ENCODE measurements at places on chromosomes 16 and 17. TPM values are rescaled to one million over a fixed set of nuclear protein-coding genes. Genes with fewer than 3 reads are reported as not detected.

Gene TNS4
- 0.21 TPM for total RNA-seq

GRCh38 chr16:64470916-64471315 is 650.9 kb downstream of the CDH11 start:
- DNase-seq = no peak

GRCh38 chr17:61219460-61219859 is 180.2 kb upstream of the TBX2 start:
- DNase-seq = no peak

GRCh38 chr17:10053782-10054540 is 144.4 kb downstream of the GAS7 start:
- no peak for DNase-seq

DNA sequence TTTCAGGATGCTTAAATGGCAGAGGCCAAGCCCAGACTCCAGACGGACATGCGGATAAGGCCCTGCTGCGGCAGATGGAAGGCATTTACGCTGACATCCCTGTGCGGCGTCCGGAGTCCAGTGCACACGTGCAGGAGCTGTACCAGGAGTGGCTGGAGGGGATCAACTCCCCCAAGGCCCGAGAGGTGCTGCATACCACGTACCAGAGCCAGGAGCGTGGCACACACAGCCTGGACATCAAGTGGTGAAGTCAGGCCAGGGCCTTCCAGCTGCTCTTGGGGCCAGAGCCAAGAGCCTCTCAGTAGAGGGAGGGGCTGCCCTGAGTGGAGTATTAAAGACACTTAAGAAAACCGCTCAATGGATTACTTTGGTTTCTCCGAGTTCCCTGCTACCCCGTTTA is 29.4 kb downstream of the NARF start:
- DNase-seq = no peak

- no peak for DNase-seq
Measured at GRCh38 chr17:6546069-6546718, 10.2 kb downstream of the PITPNM3 start.

- no peak for DNase-seq
Measured at GRCh38 chr16:56993204-56993603, 3.8 kb downstream of the NLRC5 start.
